ENCODE measurements at places on chromosomes 13 and 19.
A peak's percentile ranks its signal among the peaks of the same experiment; 100 is the strongest.

GRCh38 chr19:2273356-2274184, 8.4 kb downstream of the PEAK3 start:
- DNase-seq: peak; percentile 64

GRCh38 chr19:53877361-53877766, 4.6 kb upstream of the PRKCG start:
- DNase-seq: no peak

DNA sequence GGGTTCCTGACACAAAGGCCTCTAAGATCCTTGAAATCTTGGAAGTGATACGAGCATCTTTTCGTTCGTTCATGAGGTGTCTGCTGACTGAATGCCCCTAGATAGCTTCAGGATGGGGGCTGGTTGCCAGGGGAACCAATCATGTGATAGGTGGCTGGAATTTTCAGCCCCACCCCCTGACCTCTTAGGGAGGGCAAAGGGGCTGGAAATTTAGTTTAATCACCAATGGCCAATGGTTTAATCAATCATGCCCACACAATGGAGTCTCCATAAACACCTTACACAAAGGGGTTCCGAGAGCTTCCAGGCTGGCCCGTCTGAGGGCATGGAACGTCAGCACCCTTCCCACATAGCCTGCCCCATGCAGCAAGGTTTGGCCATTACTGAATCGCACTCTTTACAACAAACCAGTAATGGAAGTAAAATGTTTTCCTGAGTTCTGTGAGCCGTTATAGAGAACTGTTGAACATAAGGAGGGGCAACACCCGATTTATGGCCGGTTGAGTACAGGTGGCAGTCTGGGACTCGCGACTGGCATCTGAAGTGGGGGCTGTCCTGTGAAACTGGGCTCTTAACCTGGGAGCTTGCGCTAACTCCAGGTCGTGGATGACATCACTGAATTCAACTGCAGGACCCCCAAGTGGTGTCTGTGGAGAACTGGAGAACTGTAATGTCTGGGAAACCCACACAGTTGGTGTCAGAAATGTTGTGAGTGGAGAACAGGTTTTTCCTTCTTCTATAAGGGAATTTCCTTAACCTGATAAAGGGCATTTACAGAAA, 25.6 kb downstream of the MLLT1 start:
- DNase-seq: no peak

- DNase-seq: no peak
Observed at GRCh38 chr19:372306-372890, 27.8 kb upstream of the MIER2 start.

GRCh38 chr13:73922493-73923393, 211.5 kb downstream of the KLF12 start:
- DNase-seq: no peak

DNA sequence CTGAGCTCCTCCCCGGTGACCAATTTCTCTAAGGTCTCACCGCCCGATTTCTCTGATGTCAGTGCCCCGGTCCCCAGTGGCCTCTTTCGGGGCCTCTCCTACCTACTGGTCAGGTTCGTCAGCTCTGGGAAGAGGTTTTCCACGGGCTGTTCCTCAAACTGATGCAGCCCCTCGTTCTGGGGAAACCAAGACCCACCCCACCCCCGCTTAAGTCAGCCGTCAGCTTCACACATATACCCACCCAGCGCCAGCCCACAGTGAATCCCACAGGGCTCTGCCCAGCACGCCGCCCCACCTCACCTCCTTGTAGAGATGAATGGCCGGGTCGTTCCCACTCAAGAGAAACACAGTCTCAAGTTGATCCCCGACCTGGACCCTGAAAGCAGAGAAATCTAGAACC, 3.4 kb downstream of the KPTN start:
- DNase-seq: no peak

DNA sequence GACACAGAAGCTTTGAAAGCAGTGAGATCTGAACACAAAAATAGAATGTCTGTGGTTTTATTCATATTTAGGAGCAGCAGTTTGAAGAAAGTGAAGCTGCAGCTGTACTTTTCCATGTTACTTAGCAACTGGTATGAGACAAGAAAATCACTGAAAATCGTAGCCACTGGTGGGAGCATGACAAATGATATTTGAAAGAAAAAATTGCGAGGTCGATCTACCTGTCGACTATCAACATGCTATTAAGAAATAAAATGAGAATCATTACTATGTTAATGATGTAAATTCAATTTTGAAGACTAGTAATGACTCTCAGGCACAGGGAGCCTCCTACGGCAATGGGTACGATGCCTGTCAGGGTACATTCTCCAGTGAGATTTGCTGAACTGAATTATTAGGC, 436.4 kb downstream of the SLITRK5 start:
- no peak for DNase-seq

GRCh38 chr13:113938716-113939115, 35.2 kb downstream of the C13orf46 start:
- DNase-seq: no peak

DNA sequence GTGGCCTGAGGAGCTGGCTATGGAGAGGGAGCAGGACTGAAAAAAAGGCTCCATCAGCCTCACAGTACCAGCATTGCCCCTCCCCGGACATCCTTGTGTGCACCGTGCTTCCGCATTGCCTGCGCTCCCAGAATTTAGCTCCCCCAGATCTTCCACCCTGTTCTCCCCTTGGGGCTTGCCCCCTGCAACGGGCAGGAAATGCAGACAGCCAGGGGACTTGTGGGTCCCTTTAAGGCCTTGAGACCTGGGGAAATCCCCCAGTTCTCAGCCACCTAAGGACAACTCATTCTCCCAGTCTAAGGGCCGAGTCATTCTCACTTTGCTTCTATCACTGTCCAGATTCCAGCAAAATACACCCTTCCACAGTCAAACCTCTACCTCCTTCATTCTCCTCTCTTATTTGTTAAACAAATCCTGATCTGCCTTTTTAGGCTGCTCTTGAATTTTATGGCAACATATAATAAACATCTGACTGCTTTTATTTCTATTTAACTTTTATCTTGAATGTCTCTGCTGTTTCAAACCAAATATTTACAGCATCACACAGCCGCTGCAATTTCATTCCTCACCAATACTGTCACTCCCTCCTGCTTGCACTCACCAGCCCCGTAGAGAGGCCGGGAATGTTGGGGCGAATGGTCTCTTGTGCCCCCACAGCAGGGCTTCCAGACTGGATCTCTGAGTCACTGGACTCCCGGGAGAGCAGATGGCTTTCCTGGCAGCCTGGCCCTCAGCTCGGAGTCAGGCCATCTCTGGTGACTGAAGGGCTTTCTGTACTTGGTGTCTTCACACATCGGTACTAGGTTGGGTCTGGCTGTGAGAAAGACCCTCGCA, 221.9 kb downstream of the TSHZ3 start:
- no peak for DNase-seq

- no peak for DNase-seq
Observed at GRCh38 chr19:1355568-1356507, 27.9 kb upstream of the NDUFS7 start.

- DNase-seq: no peak
Observed at GRCh38 chr13:80276371-80277289, 64.3 kb downstream of the SPRY2 start.

DNA sequence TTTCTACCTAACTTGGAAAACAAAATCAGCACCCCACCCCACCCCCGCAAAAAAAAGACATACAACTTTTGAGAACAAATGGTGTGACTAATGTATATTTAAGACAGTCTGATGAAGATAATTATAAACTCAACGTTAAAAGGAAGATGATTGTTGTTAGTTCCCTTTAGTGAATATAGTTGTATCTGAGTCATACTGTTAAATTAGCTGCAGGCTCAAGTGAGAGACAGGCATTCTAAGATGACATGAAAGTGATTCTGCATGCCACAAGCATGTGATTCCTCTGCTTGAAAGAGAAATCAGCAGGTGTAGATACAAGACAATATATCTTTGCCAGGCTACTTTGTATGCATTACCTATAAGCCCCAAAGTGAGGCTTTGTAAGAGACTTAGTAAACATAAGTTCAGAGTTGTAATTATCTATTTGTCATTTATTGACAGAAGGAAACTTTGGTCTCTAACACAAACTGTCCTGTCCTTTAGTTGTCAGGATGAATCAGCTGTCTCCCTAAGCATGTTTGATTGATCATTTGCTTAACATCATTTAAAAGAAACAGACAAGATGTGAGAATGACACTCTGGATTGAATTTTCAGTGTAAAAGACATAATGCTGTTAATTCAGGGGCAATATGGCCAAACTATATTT, 319.4 kb upstream of the HTR2A start:
- no peak for DNase-seq

DNA sequence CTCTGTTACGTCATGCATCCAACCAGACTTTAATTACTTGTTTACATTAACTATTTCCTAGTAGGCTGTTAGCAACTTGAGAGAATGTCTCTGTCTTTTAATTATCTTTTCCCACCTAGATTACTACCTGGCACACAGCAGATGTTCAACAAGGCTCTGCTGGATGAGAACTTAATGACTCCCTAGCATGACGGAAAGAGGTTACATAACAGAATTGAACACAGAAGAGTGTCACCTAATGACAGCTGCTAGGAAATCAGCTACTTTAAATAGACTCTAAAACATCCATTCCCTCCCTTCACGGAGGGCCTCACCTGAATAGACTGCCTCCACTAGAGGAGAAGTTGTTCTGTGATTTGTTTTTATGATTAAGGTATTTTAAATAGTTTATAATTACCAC, 110.8 kb downstream of the TEX29 start:
- no peak for DNase-seq

- no peak for DNase-seq
Observed at GRCh38 chr13:52842441-52842840, 6.0 kb downstream of the PCDH8 start.
